ENCODE measurements at places on chromosomes 5 and 9.
A peak's percentile ranks its signal among the peaks of the same experiment; 100 is the strongest.

- DNase-seq, result no peak
Measured at GRCh38 chr5:37254581-37254980, 5.4 kb upstream of the CPLANE1 start.

DNA sequence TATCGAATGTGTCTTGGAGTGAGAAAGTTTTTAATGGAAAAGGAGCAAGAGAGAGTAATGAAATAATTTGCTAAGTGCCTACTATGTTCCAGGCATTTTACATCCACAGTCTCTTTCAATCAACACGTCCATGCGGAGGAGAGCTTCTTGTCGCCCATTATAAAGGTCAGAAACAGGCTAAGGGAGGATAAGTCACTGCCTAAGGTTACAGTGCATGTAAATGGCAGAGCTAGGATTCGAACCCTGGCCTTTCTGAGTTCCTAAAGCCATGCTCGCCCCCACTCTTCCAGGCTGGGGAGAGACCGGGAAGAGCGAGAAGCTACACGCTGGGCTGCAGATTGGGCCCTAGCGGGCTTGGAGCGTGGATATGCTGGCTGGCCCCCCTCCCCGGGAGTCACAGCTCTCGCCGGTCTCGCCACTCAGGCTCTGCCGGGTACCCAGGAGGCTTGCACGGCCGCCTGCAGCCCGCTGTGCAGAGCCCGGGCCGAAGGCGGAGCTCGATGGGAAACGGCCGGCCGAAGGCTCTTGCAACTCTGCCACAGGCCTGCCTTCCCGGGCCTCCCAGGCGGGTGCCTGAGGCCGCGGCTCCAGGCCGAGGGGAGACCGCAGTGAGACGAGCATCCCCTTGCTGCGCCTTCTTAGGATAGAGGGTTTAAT is 775 bp upstream of the LHX2 start:
- no peak for DNase-seq

DNA sequence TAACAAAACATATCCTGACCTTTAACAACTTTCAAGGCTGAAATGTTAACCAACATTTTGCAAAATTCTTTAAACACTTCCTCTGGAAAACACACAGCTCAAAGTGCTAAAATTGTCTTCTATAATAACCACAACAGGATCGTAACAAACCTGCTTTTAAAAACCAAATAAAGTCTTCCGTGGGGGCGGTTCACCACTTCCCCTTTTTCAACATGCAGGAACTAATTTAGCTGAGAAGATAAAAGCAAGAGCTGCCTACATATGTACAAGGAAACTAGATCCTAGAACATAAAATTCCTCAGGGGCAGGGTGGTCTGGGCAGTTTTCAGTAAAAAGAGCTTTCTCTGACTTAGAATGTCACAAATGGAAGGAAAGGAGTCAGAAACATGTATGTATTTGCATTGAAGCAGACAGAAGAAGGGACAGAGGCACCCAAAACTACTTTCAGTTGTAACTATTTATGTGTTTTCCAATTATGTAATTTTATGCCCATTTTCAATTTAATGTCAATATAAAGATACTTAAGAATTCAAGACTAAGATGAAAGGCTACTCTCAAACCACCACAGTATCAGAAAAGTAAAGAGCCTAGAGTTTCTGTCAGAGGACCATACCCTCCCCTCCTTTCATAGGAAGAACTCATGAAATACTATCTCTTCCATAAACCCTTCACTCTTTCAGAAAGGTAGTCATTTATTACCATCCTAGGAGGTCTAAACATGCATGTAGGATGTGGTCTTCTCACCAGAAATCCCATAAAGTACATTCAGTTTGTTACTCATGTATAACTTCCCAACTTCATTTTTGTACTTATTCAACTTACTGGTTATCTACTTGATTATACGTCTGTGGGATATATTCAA is 185.9 kb upstream of the RASA1 start:
- DNase-seq, result no peak

GRCh38 chr9:131885144-131885609 is 145.3 kb upstream of the RAPGEF1 start:
- DNase-seq, result peak; percentile 41

DNA sequence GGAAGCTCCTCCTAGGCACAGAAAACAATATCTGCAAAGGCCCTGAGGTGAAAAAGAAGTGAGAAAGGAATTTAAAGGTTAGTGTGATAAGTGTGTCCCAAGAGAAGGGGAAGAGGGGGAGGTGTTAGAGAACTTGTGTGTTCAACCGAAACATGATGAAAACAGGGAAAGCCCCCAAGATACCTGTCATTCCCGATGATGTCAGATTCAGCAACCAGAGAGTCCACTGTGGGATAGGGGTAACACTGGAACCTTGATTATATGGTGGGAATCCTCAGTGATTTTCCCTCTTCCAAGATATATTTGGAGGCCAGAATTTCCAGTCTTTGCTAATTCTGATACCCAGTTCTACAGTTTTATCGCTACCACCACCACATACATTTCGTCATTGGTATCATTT is 15.5 kb upstream of the BNC2 start:
- DNase-seq, result no peak

GRCh38 chr9:81635521-81636254 is 53.7 kb downstream of the TLE1 start:
- DNase-seq, result no peak

DNA sequence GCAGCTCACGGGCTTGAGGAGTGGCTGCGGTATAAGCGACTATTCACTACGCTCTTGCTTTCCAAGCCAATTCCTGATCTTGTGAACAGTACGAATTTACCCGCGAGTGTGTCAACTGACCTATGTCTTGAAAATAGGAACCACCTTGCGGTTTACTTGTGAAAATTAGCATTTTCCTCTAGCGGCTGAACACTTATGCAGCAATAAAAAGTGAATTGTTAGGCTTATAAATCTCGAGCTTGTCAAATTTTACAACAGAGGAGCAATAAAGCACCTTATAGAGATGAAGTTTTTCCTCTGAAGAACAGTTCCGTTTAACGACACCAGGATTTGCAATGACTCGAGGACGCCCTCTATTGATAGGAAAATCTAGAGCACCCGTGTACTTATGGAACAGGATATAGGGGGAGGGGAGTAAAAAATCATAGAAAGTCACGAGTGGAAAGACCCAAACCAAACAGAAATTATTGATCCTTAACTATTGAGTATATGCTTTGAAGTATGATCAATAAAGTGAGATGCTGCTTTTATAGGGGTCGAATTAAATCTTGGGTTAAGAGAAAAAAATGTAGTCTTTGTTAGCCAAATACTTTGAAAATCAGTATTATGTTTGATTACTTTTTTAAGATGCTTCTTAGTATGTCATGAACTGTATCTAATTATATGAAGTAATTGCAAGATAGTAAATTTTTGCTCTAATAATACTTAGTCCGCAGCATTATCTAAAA is 1.9 kb upstream of the RGMB start:
- DNase-seq, result peak; percentile 89

GRCh38 chr9:37197158-37198038 is 77.0 kb downstream of the ZCCHC7 start:
- DNase-seq, result no peak

GRCh38 chr5:39218482-39219402 is 621 bp downstream of the FYB1 start:
- no peak for DNase-seq

DNA sequence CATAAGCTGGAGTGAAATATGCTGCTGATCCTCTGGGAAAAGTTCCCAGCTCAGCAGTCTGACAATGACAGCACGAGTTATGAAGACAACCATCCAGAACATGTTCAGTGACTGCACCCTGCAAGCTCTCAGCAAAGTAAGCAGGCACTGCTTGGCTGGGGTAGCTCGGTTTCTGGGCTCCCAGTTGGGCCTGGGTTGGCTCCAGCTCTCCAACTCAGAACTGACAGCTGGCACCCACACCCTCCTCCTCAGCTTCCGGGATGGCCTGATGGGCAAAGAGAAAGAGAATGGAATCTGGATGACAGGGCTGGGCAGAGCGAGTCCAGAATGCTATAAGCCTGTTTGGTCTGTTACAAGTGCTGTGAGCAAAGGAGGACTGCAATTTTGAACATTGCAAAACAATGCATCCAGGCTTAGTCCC is 185.0 kb downstream of the CSNK1G3 start:
- no peak for DNase-seq

- DNase-seq, result no peak
Measured at GRCh38 chr5:173778152-173778782, 109.9 kb upstream of the CPEB4 start.

- DNase-seq, result no peak
Measured at GRCh38 chr9:114370251-114370967, 17.4 kb downstream of the AKNA start.

GRCh38 chr9:132577119-132577518 is 5.3 kb upstream of the BARHL1 start:
- no peak for DNase-seq

- no peak for DNase-seq
Measured at GRCh38 chr5:170747851-170748250, 35.7 kb upstream of the GABRP start.

DNA sequence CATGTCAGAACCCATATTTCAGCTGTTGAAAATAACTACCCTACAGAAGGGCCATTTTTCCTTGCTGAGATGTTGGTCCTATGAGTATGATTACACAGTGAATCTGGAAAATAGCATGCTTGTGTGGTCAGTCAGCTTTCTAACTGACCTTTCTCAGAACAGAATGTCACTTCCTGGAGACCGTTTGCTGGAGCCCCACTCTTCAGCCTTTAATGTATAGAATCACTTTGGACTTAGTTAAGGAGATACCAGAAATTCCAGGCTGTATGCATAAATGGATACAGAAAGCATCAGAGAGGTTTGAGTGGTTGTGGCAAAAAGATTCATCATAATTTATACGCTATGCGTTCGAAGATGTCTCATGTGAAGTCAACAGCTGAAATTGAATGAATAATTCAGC is 488.1 kb downstream of the EBF1 start:
- no peak for DNase-seq

- no peak for DNase-seq
Measured at GRCh38 chr5:68754536-68754935, 339.3 kb upstream of the SLC30A5 start.

DNA sequence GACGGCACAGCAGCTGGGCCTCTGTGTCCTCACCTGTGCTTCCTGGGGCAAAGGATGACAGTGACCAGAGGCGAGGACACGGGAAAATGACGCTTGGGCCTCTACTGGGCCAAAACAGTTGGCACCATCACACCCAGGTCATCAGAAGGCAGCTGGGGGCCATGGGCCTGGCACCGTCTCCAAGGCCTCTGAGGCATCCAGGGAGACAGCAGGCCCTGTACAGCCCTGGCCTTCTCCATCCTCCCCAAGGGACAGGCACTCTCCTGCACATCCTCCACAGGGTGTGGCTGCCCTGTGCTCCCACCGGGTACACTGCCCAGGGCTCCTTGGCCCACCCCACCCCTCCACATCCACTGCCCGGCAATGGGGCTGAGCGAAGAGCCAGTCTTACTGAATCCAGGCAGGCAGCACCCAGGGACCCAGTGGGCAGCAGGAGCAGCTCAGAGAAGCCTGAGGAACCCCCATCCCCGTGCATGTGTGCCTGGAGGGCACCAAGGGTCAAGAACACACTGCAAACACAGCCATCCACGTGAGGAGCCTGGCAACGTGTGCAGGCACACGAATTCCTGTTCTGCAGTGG is 4.0 kb downstream of the LPCAT1 start:
- no peak for DNase-seq

- no peak for DNase-seq
Measured at GRCh38 chr9:7858166-7858565, 58.6 kb upstream of the DMAC1 start.

DNA sequence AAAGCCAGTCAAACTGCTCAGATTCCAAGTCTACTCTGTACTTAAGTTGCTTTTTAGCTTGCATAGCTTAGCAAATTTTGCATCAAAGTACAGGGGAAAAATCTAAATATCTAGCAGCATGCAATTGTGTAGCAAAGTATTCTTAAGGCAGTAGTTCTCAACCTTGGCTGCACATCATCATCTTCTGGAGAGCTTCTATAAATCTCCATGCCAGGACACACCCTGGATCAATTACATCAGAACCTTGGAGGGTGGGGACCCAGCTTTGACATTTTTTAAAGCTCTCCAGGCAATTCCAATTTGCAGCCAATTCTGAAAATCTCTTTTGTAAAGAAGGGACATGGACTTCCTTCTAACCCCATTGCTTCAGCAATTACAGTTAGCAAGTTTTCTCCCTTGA is 187.5 kb downstream of the SNCAIP start:
- no peak for DNase-seq

DNA sequence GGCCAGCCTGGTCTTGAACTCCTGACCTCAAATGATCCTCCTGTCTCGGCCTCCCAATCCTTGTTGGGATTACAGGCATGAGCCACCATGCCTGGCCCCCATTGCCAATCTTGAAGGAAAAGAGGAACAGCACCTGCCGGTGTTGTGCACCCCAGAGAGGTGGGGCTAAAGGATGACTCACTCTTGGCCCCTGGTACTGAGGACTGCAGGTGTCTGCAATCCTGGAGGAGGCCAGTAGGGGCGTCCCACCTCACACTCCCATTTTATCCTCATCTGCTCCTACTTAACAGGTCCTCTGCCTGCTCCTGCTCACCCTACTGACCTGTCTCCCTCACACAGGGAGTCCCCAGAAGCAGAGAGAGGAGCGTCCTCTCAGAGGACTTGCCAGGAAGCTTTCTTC is 390.4 kb downstream of the ARHGEF28 start:
- no peak for DNase-seq

DNA sequence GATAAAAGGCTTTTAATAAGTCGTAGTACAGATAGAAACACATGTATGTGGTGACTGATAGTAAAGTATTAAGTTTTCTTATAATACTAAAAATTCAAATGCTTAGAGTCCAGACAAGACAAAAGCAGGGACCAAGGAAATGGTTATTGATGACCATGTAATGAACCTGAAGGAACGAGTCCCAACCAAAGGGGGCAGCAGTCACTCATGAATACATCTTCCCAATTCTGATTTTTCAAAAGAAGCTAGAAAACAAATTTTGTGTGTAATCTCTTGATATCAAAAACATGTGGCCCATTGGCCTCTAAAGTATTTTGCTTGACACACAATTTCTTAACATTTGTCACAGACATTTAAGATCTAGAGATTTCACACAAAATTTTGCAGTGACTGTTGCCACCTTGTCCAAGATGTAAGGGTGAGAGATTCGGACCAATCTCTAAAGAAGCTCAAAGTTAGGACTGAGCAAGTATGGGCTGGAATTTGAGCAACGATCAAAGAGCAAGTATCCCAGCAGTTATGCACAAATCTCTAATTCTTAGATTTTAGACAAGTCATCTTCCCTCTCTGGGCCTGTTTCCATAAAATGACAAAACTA is 66.8 kb downstream of the ARL15 start:
- DNase-seq, result peak; percentile 26

GRCh38 chr9:97853056-97853843 is at the start of gene FOXE1:
TSS of gene FOXE1 (plus strand) at chr9:97853226. CDS start at chr9:97853915, 689 bp downstream.
- peak; percentile 21 for DNase-seq

- no peak for DNase-seq
Measured at GRCh38 chr5:77015938-77016569, 14.2 kb upstream of the AGGF1 start.

DNA sequence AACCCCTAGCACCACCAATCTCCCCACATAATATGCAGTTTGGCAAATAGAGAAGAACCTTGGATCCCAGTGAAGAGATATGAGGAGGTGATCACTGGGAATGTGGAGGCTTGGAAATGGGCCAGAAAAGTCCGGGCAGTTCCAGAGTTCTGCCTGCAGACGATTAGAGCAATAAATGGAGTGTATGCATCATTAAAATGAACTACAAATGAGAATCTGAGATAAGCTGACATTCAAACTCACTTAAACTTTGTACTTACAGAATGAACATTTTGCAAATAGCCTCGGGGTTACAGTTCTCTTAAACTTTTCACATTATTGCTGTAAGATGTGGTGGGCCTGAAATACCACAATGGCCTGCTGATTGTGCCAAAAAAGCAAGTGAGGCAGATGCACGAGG is 23.0 kb upstream of the LHFPL2 start:
- DNase-seq, result no peak

GRCh38 chr9:21711504-21711903 is 90.9 kb upstream of the MTAP start:
- no peak for DNase-seq
